Natural killer cell (primary cell): ENCODE measurements at places on chromosomes 7 and 10. TPM values are rescaled to one million over a fixed set of nuclear protein-coding genes. Genes with fewer than 3 reads are reported as not detected.

Gene HOXA4
- 2.1 TPM for total RNA-seq

Gene RBM33
- 161 TPM for total RNA-seq

Gene CCDC136
- 10.9 TPM for total RNA-seq

Gene AKR1C2
- total RNA-seq = not detected

DNA sequence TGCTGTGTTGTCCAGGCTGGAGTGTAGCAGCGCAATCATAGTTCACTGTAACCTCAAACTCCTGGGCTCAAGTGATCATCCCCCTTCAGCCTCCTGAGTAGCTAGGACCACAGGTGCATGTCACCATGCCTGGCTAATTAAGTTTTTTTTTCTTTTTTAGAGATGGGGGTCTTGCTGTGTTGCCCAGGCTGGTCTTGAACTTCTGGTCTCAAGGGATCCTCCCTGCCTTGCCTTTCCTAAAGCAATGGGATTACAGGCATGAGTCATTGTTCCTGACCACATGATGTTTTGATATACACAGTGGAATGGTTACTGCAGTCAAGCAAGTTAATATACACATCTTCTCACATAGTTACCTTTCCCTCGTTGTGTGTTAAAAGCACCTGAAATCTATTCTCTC, 140.3 kb downstream of the GPR85 start:
- DNase-seq = no peak

GRCh38 chr10:16887565-16887964, 70.3 kb upstream of the RSU1 start:
- DNase-seq = no peak

DNA sequence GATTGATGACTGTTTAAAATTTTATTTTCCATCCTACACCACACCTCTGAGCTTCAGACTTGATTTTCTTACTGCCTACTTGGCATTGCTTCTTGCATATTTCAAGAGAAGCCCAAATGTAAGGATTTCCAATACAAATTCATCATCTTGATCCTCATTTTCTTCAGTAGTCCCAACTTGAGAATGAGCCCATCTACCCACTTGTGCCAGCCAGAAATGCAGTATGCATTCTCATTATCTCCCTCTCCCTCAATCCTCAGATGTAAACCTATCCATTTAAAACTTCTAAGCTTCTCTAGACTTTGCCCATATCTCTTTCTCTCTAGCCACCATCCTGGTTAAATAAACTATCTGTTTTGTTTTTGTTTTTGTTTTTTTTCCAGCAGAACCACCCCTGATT, 22.4 kb upstream of the EGFR start:
- DNase-seq = no peak

DNA sequence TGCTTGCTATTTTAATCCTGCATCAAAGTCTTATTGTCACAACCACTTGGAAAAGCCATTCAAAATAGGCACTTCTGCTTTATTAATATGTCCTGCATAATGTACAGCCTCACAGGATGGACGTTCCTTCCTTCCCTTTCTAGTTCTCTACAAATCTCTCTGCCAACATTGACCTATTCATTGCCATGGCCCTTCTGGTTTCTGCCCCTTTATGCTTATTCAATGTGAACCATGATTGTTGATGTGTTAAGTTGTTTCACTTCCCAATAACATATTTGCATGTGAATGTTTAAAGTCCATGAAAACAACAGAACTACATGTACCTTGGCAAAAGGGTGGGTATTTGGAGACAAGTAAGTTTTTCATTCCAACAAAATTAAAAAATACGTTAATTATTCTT, 45.7 kb downstream of the COL28A1 start:
- no peak for DNase-seq
